ENCODE measurements at places on chromosomes 3 and 15.

DNA sequence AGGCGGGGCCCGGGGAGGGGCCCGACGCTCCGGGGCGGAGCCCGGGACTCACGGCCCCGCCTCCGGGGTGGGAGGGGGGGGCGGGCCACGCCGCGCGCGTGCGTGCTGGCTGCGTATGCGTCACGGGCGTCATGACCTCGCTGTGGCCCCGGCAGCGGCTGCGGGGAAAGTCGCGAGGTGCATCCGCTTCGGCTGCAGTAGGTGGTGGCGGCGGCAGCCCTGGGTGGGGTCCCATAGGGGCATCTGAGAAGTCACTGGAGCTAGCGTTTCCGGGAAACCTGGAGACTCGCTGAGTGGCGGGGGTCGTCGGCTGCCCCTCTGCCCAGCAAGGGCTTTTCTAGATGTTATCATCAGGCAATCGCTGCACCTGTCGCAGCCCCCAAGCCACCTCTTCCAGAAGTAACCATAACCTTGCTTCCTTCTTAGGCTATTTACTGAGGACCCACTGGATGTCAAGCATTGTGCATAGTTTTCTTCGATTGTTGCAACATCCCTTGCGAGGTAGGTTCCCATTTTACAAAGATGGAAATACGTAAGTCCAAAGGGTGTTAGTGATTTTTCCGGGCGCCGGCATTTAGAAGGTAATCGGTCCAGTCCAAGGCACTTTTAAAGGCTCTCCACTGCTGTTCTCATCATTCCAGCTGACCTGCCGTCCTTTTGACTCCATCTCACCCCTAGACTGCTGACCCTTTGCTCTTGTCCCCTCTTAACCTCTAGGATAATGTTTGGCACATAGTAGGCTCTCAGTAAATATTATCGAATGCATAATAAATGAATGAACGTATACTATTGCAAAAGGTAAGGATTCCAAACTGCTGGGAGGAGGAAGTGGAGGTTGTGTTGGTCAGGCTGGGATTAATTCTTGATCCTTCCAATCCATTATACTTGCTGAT lies at the start of gene GDPGP1:
Gene GDPGP1 (plus strand): TSS at position 114 of the 893 bp plus-strand sequence. CDS start 6,700 bp downstream, outside the sequence.
- DNase-seq, result peak; percentile 95

- DNase-seq, result no peak
Observed at GRCh38 chr15:65263313-65263712, 23.4 kb downstream of the PARP16 start.

DNA sequence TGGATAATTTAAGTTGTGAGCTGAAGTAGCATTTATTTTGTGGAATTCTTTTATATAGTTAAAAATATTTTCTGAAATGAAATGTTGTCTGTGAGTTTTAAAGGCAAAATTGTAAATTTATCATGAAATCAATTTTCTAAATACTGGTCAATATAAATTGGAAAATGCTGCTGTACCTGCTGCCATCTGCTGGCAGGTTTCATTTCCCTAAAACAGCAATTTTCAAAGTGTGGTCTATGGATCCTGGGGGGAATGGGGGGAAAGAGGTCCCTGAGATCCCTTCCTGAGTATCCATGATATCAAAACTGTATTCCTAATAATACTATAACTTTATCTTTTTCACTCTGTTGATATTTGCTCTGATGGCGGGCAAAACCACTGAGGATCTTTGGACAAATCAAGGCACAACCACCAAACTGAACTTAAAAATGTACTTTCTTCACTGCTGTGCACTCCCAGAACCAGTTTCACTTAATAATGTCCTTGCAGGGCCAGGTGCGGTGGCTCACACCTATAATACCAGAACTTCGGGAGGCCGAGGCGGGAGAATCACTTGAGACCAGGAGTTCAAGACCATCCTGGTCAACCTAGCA lies 17.2 kb upstream of the CCR4 start:
- DNase-seq, result no peak

DNA sequence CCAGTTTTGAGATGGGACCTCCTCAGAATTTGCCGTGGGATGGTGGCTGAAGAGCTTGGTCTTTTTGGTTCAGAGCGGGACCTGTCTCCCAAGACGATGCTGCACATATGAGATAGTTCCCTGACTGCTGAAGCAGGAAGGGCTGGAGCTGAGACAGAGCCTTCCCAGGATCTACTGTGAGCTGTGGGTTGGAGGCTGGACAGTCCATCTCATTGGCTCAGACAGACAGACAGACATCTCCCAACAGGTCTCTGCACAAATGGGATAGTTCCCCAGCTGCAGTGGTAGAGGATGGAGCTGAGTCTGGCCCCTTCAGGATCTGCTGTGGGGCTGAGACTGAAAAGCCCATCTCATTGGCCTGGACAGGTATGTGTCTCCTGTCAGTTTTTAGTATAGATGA lies 1145.6 kb upstream of the CADM2 start:
- DNase-seq, result no peak

DNA sequence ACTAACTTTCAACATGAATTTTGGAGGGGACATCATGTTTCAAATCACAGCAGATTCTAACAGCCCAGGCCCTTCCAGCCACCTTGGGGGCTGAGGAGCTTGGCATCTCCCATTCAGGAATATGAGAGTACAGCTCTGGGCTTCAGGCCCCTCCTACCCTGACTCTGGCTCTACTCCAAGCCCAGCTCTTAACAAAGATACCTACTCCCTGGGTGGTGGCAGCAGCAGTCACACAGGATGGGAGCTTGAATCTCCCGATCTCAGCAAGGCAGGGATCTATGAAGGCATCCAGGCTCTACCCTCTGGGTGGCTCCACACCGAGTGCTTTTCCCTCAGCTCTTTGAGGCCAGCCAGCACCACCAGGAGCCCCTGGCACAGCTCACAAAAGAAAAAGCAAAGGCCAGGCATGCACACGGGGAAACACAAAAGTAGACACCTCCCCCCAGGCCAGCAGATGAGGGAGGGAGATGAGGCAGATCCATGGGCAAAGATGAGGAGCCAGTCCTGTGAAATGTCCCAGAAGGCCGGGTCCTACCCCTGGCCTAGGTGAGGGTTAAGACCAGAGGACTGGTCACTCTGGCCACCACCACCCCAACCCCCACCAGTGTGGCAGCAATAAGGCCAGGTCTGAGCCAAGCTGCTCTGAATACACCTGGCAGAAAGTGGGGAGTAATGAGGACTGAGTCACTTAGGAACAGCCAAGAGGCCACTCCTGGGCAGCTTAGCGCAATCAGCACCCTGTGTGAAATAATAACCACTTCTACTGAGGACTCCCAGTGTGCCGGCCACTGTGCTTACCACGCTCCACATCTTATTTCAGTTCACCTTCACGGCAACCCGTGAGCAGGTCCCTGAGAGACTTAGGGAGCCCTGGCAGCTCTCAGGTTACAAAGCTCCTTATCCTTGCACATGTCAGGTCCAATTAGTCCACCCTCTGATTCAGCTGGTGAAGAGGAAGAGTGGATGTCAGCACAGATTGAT lies 24.3 kb downstream of the PLA2G4F start:
- DNase-seq, result no peak

DNA sequence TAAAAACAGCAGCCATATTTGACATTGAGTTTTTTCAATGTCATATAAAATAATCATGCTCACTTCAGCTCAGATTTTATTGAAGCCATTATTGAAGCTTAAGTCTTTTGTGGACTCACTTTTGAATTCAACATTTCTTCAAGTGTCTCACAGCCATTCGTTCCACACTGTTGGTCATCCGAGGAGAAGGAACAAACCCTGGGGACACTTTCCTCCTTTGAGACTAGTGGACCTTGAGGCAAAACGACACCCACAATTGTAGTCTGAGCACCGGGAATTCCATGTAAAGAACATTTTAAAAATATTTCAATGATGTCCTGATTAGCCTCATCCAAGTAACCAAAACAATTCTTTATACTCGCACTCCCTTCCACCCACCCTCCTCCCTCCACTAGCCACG lies 174.7 kb downstream of the CD47 start:
- DNase-seq, result no peak

DNA sequence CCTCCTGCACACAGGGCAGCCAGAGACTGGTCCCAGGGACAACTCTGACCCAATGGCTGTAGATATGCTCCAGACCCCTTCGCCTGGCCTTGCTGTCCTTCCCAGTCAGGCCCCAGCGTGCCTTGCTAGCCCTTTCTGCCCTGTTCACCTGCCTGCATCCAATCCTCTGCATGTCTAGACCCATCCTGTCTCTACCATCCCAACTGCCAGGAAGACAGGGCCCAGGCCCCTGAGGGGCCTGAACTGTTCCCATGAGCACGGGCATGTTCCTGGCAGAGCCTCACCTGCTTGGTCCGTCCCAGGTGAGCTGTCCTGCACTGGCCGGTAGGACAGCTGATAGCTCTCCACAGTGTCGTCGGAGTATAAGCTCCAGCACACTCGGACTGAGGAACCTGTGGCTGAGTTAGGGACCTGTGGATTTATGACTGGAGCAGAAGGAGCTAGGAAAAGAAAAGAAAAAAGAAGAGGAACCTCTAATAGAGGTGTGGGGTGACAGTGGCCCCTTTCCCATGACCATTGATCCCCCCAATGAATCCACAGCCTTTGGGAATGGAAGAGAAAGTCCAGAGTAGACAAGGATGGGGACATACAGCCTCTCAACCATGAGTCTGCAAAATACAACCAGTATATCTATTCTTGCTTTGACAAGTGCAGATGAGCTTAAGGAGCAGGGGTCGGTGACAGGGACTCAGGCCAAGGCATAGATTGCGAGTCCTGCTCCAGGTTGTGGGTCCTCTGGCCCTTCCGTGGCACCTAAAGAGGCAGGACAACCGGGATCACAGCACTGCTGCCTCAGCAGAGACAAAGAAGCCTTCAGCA lies 33.9 kb downstream of the FSD2 start:
- no peak for DNase-seq

Measured in CD8-positive, alpha-beta T cell (primary cell).